ENCODE measurements at places on chromosomes 16 and 17. TPM values are rescaled to one million over a fixed set of nuclear protein-coding genes. Genes with fewer than 3 reads are reported as not detected.

The CACNG3 gene
- not detected for total RNA-seq

The OTOP2 gene
- not detected for total RNA-seq

DNA sequence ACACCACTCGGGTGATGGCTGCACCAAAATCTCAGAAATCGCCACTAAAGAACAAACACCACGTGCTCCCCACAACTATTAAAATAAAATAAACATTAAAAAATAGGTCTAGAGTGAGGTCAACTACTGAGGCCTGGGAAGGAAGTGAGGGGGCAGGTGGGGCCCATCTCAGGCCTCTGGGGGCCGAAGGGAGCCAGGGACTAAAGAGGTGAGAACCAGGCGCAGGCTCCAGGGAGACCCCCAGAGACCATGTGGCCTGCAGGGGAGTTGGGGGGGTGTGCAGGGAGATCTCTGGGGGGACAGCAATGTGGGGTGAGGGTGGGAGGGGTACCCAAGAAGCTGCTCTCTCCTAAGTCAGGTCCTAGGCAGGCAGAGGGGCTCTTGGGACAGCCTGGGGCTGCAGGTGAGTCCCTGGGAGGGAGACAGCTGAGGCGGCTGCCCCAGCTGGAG is 111.3 kb upstream of the SMURF2 start:
- no peaks in the 10 kb centered on the region for H3K27me3 ChIP-seq
- no peaks in the 10 kb centered on the region for H3K36me3 ChIP-seq
- no peaks in the 10 kb centered on the region for H3K4me1 ChIP-seq

The BCL6B gene
- 31.4 TPM for total RNA-seq

The ZG16 gene
- total RNA-seq, result not detected

- H3K27ac ChIP-seq, result no peak overlapping the region
- no peaks in the 10 kb centered on the region for H3K36me3 ChIP-seq
- no peak overlapping the region for H3K4me3 ChIP-seq
- no peak for DNase-seq
- no peaks in the 10 kb centered on the region for H3K4me1 ChIP-seq
- H3K27me3 ChIP-seq, result no peaks in the 10 kb centered on the region
Measured at GRCh38 chr16:13480801-13481200, 439.2 kb upstream of the ERCC4 start.

All from aorta (tissue), 5 donors.